ENCODE measurements at places on chromosomes 1 and 21. TPM values are rescaled to one million over a fixed set of nuclear protein-coding genes. Genes with fewer than 3 reads are reported as not detected.

Gene CSTB
- 44.1 TPM for total RNA-seq

Gene MYOC
- 5.3 TPM for total RNA-seq

DNA sequence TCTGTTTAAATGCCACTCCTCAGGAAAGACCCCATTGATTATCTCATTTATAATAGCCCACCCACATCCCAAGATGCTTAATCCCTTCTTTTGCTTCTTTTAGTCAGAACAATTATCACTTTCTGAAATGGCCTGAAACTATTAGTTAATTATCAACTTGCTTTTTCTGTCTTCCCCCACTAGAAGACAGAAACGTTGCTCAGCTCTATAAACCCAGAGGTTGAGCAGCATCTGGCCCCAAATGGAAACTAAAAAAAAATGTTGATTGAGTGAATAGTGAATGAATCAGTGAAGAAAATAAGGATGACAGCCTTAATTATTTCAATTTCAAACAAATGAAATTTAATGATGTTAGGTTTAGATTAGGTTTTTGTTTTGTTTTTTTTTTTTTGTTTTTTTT lies 38.2 kb upstream of the PIGC start:
- DNase-seq = no peak

GRCh38 chr1:69121723-69122122 lies 446.0 kb upstream of the LRRC7 start:
- DNase-seq = no peak

- DNase-seq = peak; percentile 85
Measured at GRCh38 chr1:24705260-24706073, 39.8 kb upstream of the CLIC4 start.

DNA sequence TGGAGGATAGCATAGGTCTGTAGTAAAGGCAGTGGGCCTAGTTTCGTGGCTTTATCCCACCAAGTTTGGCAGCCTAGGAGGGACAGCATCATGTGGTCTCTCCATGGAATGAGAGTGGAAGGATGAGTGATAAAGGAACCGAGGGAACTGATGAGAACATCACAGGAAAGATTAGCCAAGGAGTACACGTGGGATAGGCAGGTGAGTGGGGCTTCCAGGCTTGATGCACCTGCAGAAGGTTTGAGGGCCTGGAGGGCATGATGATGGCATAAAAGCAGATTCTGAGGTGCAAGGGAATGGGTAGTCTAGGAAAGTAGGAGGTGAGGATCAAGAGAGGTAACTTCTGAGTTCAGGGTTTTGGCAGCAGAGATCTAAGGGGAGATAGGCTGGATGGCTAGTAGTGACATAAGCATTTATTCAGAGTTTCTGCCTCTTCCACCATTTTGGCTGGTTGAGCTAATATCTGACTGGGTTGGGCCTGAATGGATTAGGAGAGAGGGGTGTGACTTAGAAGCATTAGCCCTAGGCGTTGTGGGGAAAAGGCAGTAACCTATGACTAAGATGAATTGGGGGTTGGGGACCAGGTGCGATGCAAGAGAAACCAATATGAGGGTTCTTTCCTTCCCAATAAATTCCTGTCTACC lies 9.1 kb downstream of the PTGFRN start:
- no peak for DNase-seq

DNA sequence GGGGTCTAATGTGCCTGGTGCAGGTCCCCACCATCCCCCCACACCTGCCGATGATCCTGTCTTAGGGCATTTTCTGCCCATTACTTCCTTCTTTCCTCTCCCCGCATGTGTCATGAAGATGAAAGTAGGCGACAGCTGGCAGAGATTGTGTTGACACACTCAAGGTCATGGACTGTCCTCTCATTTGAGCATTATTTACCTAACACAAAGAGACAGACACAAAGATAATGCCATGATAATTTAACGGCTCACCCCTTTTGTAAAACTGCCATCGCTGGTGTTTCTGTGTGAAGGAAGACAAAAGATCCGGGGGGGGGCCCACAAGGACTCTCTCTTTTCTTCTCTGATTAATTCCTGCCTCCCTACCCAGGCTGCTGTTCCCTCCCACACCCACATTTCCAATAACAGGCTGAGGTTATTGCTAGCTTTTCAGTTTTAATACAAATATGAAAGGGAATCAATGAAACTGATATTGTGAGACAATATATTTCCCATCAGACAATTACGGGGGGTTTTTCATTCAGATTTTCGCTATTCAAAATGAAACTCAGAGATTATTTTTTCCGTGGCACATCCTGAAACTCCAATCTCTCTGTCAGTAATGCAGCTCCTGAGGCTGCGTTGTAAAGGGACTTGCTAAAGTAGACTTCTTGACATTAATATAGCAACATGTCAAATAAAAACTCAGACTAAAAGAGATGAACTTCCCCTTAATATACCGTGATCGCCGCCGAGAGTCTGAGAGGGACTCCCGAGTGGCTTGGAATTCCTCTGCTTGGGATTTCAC lies 561.1 kb downstream of the NPHP4 start:
- no peak for DNase-seq

- DNase-seq = no peak
Measured at GRCh38 chr1:7856345-7856744, 3.5 kb upstream of the UTS2 start.

DNA sequence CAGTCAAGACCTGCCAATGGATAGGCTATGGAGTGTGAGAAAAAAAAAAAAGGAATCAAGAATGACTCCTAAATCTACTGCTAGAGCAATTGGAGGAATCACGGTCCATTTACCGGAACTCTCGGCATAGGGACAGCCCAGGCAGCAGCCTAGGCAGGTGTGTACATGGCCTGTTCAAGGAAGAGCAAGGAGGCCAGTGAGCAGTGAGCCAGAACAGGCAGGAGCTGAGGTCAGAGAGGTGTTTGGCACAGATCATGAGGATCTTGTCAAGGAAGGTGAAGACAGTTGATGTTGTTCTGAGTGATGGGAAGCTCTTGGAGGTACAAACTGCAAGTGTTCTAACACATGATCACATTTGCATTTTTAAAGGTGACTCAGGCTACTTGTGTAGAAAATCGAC lies 40.6 kb upstream of the HHAT start:
- DNase-seq = no peak

Data from Right ventricle myocardium inferior (tissue), 1 donor.